ENCODE measurements at places on chromosomes 13 and 19. TPM values are rescaled to one million over a fixed set of nuclear protein-coding genes. Genes with fewer than 3 reads are reported as not detected.

LGALS14 gene
- total RNA-seq = not detected

LGALS7 gene
- total RNA-seq = 0.38 TPM

CGB5 gene
- 0.23 TPM for total RNA-seq

ZNF582 gene
- 1.1 TPM for total RNA-seq

DACH1 gene
- not detected for total RNA-seq

KLF12 gene
- total RNA-seq = 2.4 TPM

PRR19 gene
- total RNA-seq = 4.2 TPM

LILRB3 gene
- total RNA-seq = 0.17 TPM

UNC13A gene
- total RNA-seq = 1.5 TPM

All from A549 treated with Hydrocortisone at 1 μM for 4 hours (cell line).